CD4-positive, alpha-beta T cell treated with Interleukin-1 beta for 1 hour (primary cell): ENCODE measurements at places on chromosomes 3 and 15.

DNA sequence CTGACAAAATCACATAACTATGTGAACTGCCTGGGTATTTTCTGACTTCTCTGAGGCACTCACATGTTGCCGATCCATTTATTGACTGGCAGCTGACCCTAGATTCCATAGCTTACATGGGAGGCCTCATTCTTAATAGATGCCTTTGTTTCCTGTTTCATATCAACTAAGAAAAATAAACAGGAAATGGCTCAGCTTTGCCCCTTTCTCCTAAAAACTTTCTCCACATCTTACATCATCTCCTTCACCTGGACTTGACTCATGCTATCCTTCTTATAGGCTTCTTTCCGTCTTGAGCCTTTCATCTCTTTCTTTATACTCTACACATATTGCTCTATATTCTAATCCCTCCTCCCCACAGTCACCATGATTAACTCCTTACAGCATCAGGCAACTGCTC is 38.0 kb downstream of the TXNRD3 start:
- DNase-seq = no peak

DNA sequence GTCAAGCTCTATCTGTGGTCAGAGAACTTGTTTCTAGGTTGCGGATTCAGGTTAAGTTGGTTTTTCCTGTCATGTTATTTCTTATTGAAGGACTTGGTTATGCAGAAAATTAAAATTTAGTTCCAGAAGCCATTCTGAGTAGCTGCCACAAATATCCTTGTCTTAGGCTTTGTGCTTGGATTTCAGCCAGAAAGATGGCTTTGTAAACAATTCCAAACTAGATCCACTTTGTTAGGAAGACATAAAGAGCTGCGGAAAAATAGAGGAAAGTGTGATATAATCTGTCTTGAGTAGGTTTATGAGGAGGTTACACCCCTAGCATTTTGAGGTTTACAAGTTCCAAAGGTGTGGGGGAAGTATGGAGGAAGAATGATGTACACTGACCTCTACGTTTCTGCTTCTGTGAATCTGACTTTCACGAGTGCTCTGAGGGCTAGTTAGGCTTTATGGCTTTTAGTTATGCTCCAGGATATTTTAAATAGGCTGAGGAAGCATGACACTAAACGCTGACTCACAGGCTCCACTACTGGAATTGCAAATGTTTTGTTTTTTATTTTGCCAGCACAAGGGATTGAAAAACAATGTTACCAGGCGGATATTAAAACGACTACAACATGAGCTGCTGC is 46.3 kb upstream of the UTS2B start:
- no peak for DNase-seq

- DNase-seq = no peak
Measured at GRCh38 chr3:165457096-165457495, 260.9 kb upstream of the SLITRK3 start.

- DNase-seq = no peak
Measured at GRCh38 chr3:130686833-130687232, 59.8 kb downstream of the PIK3R4 start.

DNA sequence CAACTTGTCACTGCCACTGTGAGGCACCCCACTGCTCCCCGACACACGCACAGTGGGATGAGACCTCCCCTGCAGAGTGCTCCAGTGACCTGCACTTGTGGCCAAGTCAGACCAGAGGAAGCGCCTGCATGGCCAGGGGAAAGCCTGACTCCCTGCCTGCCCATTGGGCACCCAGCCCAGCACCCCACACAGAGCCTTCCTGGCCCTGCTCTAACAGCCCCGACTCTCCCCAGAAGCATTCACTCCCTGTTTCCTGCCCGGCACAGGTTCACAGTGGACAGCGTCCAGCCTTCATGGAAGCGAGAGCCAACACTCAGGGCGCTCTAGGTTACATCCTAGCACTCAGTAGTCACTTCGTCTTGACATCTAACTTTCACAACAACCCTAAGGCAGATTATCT is 27.8 kb downstream of the RBPMS2 start:
- no peak for DNase-seq
